ENCODE measurements at places on chromosomes 11 and 22.

DNA sequence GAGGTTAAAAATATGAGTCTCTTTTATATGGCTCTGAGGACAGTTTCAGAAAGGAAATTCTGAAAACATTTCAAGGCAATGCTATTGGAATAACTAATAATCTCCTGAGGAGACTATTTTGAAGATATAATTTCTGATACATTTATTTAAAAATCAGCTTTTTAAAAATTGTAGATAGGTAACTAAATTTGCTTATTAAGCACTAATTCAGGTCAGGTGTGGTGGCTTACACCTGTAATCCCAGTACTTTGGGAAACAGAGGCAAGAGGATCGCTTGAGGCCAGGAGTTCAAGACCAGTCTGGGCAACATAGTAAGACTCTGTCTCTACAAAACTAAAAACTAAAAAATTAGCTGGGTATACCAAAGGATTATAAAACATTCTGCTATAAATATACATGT, 17.0 kb downstream of the ZDHHC13 start:
- DNase-seq = no peak

DNA sequence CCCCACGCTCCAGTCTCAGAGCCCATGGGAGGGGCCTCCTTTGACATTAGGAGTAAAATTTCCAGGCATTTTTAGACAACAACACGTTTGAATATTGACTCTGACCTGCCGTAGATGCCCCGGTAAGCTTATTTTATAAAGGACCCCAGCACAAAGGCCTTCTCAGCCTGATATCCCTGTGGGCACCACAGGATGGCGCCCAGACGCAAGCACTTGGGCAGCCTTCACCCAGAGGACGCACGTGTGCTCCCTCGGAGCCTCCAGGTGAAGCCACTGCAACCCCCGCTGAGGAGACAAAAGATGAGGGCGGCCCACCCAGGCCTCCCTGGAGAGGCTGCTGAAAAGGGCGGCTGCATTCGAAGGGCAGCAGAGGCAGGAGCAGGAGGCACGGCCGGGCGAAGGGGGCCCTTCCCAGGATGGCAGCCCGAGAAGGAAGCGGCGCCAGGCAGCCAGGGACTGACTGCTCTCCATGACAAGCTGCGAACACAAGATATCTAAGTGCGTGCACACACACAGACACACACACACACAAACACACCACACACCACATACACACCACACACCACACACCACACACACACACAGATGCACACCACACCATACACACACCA, 15.2 kb upstream of the TH start:
- DNase-seq = peak; percentile 22

- DNase-seq = no peak
Observed at GRCh38 chr11:77801477-77801876, 19.0 kb downstream of the RSF1 start.

DNA sequence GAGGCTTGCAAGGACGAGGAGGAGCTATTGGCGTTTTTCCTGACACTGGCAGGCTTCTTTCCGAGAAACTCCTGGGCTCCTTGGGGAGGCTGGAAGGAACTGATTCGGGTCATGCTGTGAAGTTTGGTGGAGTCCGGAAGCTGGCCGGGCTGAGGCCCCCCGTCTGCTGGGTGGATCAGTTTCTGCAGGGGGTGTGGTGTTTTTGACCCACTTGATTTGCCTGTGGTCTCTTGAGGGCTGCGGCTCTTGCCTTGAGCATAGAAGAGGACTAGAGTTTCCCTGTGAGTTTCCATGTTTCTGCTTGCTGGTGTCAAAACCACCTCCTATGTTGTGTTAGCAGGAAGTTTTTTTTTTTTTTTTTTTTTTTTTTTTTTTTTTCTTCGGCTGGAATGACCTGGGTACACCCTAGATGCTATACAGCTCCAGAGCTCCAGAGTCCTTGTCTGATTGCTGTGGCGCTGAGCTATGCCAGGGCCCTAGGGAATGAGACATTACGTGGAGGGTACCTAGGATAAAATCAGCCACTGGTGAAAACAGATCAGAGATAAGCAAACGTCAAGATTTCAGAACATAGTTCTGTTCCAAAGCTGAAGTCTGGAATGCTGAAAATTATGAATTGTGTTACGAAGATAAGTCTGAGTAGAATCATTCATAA, 728 bp downstream of the TBC1D22A start:
- peak; percentile 31 for DNase-seq

DNA sequence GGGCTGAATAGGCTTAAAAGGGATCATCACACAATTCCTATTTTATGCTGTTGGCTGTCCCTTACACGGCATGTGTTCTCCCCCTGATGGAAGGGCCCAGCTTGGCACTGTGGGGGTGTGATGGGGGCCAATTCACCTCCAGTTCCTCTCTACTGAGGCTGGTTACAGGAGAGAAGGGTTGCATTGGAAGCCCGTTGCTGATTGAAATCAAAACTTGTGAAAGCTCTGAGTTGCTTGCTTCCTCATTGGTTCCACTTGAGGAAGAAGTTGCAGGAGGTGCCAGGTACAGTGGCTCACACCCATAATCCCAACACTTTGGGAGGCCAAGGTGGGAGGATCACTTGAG, 13.3 kb upstream of the PRG2 start:
- DNase-seq = no peak

All from fibroblast of pulmonary artery (primary cell).